ENCODE measurements at places on chromosomes 4 and X. TPM values are rescaled to one million over a fixed set of nuclear protein-coding genes. Genes with fewer than 3 reads are reported as not detected.
A peak's percentile ranks its signal among the peaks of the same experiment; 100 is the strongest.

PHKA1 gene
- 0.92 TPM for total RNA-seq

ZNF711 gene
- 0.32 TPM for total RNA-seq

CTAG2 gene
- not detected for total RNA-seq

NDNF gene
- total RNA-seq: 0.77 TPM

- H3K27me3 ChIP-seq: no peaks in the 10 kb centered on the region
- H3K27ac ChIP-seq: no peak overlapping the region
- H3K4me3 ChIP-seq: no peak overlapping the region
Observed at GRCh38 chr4:94346541-94346940, 3.9 kb upstream of the HPGDS start.

DNA sequence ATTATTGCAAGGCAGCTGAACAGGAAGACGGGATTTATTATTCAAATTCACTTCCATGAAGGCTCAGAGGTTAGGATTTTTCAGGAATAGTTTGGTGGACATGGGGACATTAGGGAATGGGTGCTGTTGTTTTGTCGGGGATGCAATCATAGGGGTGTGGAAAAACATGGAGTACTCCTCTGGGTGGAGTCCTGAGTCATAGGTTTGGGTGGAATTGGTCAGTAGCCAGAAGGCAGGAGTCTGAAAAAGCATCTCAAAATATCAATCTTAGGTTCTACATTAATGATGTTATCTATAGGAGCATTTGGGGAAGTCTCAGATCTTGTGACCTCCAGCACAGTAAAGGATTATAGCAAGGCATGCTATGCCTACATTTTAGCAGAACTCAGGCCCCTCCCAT, 14.5 kb upstream of the ETNPPL start:
- H3K27me3 ChIP-seq: no peaks in the 10 kb centered on the region
- no peak overlapping the region for H3K4me3 ChIP-seq
- H3K4me1 ChIP-seq: no peaks in the 10 kb centered on the region
- H3K36me3 ChIP-seq: no peaks in the 10 kb centered on the region
- no peak overlapping the region for H3K27ac ChIP-seq

DNA sequence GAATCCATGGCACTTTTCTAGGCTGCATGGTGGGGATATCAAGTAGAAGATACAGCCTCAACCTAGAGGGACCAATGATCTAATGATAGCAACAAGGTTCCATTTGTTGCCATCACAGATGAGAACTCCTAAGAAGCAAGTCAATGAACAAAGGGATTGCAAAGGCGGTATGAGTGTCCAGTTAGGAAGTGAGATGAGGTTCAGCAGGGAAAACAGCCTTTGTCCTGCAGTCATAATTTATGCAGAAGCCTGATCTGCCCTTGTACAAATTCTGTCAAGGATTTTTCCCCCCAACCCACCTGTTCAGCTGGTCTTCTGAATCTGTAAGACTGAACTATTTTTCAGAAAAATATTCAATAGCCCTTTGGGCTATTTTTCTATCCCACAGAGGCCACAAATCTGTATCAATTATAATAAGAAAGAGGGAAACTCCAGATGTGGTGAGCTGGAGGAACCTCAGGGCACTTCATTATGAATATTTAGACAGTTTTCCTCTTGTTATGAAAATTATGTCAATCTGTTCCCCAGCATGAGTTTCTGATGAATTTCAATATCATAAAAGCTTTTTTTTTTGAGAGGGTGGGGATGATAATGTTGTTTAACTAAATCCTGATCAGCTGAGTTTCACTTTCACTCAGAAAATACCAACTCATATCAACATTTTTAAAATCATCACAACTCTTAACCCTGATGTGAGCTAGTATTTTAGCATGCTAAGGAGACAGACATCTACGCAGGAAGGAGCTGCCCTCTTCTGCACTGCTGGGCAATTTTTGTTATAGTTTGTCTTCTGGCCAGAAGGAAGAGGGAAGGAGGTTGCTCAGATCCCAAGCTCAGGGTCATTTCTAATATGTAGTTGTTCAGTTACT, 127.2 kb upstream of the MAP3K15 start:
- H3K27ac ChIP-seq: no peak overlapping the region
- H3K4me1 ChIP-seq: no peaks in the 10 kb centered on the region
- H3K4me3 ChIP-seq: no peak overlapping the region

- H3K27ac ChIP-seq: no peak overlapping the region
- no peaks in the 10 kb centered on the region for H3K27me3 ChIP-seq
- no peaks in the 10 kb centered on the region for H3K4me1 ChIP-seq
- no peak overlapping the region for H3K4me3 ChIP-seq
- no peak for DNase-seq
Observed at GRCh38 chr4:25926462-25926861, 12.4 kb downstream of the SMIM20 start.

- no peaks in the 10 kb centered on the region for H3K27me3 ChIP-seq
- H3K4me1 ChIP-seq: no peaks in the 10 kb centered on the region
- H3K4me3 ChIP-seq: no peak within 1 kb of the TSS
- H3K27ac ChIP-seq: no peak within 1 kb of the TSS
Observed at GRCh38 chr4:46123913-46124755, at the start of gene GABRG1. Gene GABRG1, minus strand, starts transcription at chr4:46124054. Its CDS starts 141 bp downstream, at chr4:46123913.

DNA sequence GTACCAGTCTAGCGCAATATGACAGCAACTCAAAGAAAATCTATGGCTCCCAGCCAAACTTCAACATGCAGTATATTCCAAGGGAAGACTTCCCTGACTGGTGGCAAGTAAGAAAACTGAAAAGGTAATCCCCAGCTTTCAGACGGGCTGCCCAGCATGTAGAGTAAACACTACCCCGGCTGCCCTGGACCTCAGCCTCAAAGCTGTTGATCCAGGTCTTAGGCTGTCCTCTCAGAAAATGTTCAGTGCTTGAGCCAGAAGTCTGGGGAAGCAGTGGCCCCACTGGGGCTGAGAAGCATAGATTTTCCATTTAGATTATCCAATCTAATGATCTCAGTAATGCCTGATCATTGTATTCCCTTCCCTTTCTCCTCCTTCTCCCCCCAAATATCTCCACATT, 21.9 kb downstream of the BMX start:
- no peak overlapping the region for H3K4me3 ChIP-seq
- no peaks in the 10 kb centered on the region for H3K4me1 ChIP-seq
- no peaks in the 10 kb centered on the region for H3K36me3 ChIP-seq
- H3K27me3 ChIP-seq: no peaks in the 10 kb centered on the region
- DNase-seq: no peak
- no peak overlapping the region for H3K27ac ChIP-seq

GRCh38 chrX:110175696-110176095, 142.2 kb downstream of the AMMECR1 start:
- no peaks in the 10 kb centered on the region for H3K4me1 ChIP-seq
- H3K27ac ChIP-seq: no peak overlapping the region
- DNase-seq: no peak
- H3K4me3 ChIP-seq: no peak overlapping the region

DNA sequence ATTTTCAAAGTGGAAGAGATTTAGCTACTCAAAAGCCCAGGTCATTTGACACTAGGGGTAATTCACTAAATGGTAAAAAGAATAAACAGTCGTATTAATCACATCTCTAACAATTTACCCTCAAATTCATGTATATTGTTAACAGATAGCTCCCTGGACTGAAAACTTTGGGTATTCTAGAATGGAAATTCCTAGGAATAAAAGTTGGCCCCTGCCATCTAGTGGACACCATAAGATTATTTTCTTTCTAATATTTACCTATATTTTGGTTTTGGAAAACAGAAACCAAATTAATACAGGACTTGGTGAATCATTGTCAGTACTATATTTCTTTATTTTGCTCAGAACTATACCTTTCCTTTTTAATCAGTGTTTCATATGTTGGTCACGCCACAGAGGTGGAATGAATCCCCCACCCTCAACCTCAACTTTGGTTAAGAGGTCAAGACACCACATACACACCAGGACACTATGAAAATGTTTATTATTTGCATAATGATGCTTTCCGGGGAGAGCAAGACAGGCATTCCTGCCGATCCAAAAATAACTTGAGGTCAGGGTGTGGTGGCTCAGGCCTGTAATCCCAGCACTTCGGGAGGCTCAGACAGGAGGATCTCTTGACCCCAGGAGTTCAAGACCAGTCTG, 96.2 kb upstream of the APOOL start:
- no peaks in the 10 kb centered on the region for H3K4me1 ChIP-seq
- DNase-seq: no peak
- no peak overlapping the region for H3K4me3 ChIP-seq
- H3K27me3 ChIP-seq: no peaks in the 10 kb centered on the region
- H3K27ac ChIP-seq: peak overlapping the region; percentile 21

DNA sequence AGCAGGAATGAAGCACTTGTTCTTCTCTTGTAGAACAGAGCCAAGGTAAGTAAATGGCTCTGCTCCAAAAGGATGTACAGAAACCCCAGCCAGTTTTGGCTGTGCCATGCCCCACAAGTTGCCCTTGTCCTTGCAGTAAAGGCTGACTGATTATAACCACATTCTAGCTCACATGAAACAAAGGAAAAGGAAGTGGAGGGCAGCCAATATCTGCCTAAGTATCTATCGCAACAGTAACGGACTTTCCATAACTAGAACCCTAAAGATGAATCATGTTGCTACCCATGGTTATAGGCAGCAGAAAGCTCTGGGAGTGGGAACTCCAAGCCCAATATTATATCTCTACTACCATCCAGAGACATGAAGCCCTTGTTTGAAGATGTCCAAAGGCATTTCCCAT, 95.7 kb downstream of the COMMD8 start:
- H3K27ac ChIP-seq: no peak overlapping the region
- DNase-seq: no peak
- no peaks in the 10 kb centered on the region for H3K4me1 ChIP-seq

DNA sequence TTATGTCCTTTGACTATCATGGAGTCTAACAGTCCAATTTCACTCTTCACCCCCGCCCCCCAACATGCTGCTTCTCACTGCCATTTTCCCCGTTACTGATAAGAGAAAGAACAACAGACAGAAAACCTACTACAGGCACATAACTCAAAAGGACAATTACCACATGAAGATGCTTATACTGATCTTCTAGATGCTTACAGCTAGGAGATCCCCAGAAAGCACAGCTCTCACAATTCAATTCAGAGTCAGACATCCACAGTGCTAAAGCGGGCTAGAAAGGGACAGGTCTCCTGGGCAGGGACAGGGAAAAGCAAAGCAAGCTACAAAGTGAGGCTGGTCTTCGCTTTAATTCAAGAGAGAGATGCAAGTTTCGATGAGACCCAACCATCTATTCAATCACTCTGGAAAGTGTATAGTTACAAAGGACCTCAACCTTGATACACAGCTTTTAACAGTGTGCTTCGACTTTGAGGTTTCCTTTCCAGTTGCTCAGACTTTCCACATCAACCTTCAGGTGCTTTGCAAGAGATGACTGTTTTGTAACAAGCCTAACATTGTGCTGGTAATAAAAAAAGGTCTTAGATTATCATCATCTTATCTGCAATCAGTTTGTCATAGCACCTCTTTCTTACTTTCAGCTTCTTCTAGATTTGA, 60.9 kb downstream of the LEF1 start:
- H3K27me3 ChIP-seq: no peaks in the 10 kb centered on the region
- H3K4me3 ChIP-seq: no peak overlapping the region
- H3K27ac ChIP-seq: no peak overlapping the region

DNA sequence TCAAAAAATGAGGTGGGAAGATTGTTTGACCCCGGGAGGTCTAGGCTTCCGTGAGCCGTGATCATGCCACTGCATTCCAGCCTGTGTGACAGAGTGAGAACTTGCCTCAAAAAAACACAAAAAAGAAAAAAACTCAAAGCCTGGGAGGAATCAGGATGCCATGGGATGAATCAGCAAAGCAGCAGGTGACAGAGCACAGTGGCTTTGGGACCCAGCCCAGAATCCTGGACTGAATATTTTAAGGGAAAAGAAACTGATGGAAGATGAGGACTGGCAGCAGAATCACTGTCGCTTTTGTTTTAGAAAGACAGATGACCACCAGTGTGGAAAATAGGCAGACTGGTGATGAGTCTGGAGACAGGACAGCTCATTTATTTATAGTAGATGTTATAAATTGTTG, 16.6 kb downstream of the S100G start:
- H3K27me3 ChIP-seq: no peaks in the 10 kb centered on the region
- H3K4me1 ChIP-seq: no peaks in the 10 kb centered on the region
- no peak for DNase-seq
- no peaks in the 10 kb centered on the region for H3K36me3 ChIP-seq
